Central memory CD8-positive, alpha-beta T cell (primary cell): ENCODE measurements at places on chromosomes 13 and 19.

GRCh38 chr13:75607447-75607846, 28.7 kb upstream of the LMO7 start:
- H3K4me1 ChIP-seq = no peaks in the 10 kb centered on the region
- no peak for DNase-seq
- no peak overlapping the region for H3K4me3 ChIP-seq
- H3K27ac ChIP-seq = no peak overlapping the region

DNA sequence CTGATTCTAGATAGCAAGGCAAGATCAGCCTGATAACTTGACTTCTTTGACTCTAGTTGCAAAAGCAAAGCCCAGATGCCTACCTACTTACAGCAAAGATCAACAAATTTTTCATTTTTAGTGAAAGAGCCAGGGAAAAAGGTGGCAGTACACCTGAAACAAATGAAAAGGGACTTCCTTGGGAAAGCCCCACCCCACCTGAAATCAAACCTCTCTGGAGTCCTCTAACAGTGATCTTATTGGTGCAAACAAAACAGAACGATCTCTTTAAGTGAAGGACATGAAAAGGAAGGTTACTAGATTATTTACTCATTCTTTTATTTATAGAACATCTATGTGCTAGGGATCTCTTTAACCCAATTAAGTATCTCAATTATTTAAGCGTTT, 507 bp upstream of the LCP1 start:
- DNase-seq = no peak
- peaks cover 35% of the 10 kb centered on the region for H3K36me3 ChIP-seq
- peaks cover 66% of the 10 kb centered on the region for H3K4me1 ChIP-seq
- peak overlapping the region; percentile 80 for H3K4me3 ChIP-seq

DNA sequence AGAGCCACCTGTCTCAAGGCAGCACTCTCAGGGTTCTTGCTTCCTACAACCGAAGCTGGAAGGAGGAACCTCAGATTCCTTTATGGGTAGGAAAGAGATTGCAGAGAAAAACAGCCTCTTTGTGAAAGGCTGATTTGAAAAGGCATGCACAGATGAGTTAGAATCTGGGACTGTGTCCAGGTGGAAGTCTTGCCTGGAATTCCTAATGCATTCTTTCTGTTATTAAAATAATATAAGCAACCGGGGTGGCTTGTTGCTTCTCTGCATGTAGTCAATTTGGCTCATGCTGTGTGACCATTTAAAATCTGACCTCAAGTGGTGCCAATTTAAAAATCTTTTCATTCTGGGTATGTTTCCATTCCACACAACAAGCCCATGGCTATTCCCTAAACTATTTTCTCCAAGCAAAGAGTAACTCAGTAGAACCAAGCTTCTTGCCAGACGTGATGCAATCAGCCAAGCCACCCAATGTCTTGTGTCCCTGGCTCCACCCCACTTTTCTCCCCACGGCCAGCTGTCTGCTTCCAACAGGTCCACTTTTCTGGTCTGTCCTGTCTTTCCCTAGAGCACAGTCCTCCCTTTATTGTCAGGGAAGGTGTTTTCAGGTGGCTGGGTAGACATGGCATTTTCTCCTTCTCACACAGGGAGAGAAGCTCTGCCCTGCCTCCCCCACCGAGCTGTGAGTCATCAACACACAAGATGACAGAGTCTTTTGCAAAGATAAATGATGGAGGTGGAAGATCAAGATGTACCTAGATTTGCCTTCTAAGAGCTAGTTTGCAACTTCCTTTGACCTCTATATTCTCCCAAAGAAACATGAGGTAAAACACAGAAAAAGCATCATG, 394.3 kb downstream of the FOXO1 start:
- H3K36me3 ChIP-seq = no peaks in the 10 kb centered on the region
- no peak for DNase-seq
- peaks cover 21% of the 10 kb centered on the region for H3K4me1 ChIP-seq
- no peak overlapping the region for H3K4me3 ChIP-seq
- H3K27ac ChIP-seq = no peak overlapping the region

- peaks cover 57% of the 10 kb centered on the region for H3K36me3 ChIP-seq
- no peak overlapping the region for H3K27ac ChIP-seq
- H3K4me3 ChIP-seq = no peak overlapping the region
- no peaks in the 10 kb centered on the region for H3K27me3 ChIP-seq
- H3K4me1 ChIP-seq = peaks cover 29% of the 10 kb centered on the region
Observed at GRCh38 chr19:4795400-4795799, 3.9 kb downstream of the FEM1A start.

GRCh38 chr13:48749144-48749543, 95.4 kb downstream of the CYSLTR2 start:
- peak overlapping the region; percentile 68 for H3K4me3 ChIP-seq
- no peak for DNase-seq
- peak overlapping the region; percentile 76 for H3K27ac ChIP-seq
- peaks cover 2% of the 10 kb centered on the region for H3K36me3 ChIP-seq

GRCh38 chr13:39419876-39420275, 183.1 kb downstream of the LHFPL6 start:
- no peak overlapping the region for H3K4me3 ChIP-seq
- no peaks in the 10 kb centered on the region for H3K4me1 ChIP-seq
- DNase-seq = no peak
- H3K27me3 ChIP-seq = peaks cover 20% of the 10 kb centered on the region
- no peak overlapping the region for H3K27ac ChIP-seq

DNA sequence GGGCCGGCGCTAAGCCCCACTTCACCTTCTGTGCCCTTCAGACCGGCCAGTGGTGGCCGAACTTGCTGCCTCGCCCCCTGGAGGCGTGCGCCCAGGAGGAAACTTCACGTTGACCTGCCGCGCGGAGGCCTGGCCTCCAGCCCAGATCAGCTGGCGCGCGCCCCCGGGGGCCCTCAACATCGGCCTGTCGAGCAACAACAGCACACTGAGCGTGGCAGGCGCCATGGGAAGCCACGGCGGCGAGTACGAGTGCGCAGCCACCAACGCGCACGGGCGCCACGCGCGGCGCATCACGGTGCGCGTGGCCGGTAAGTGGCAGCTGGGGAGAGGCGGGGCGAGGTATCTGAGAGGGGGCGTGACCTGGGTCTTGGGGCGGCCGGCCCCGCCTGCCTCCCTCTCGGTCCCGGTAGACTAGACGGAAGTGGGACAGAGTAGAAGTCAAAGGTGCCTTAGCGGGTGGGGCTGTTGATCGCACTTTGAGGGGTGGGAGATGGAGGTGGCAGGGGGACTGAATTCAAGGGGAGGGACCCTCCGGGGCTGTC, 5.6 kb downstream of the ICAM5 start:
- H3K4me1 ChIP-seq = peaks cover 36% of the 10 kb centered on the region
- DNase-seq = peak; percentile 63
- peaks cover 12% of the 10 kb centered on the region for H3K36me3 ChIP-seq
- peaks cover 33% of the 10 kb centered on the region for H3K27me3 ChIP-seq
- H3K27ac ChIP-seq = peak overlapping the region; percentile 66
- H3K4me3 ChIP-seq = peak overlapping the region; percentile 80

- H3K4me1 ChIP-seq = no peaks in the 10 kb centered on the region
- peaks cover 2% of the 10 kb centered on the region for H3K36me3 ChIP-seq
- peaks cover 26% of the 10 kb centered on the region for H3K27me3 ChIP-seq
- DNase-seq = peak; percentile 20
- H3K4me3 ChIP-seq = peak within 1 kb of the TSS; percentile 23
- no peak within 1 kb of the TSS for H3K27ac ChIP-seq
Observed at GRCh38 chr19:4534836-4535658, at the start of gene PLIN5. Gene PLIN5 (minus strand): TSS chr19:4535224. CDS start chr19:4534074, 1,150 bp downstream.

GRCh38 chr13:43473437-43473836, 313.3 kb downstream of the ENOX1 start:
- no peak overlapping the region for H3K4me3 ChIP-seq
- H3K36me3 ChIP-seq = no peaks in the 10 kb centered on the region
- no peak overlapping the region for H3K27ac ChIP-seq
- DNase-seq = no peak

DNA sequence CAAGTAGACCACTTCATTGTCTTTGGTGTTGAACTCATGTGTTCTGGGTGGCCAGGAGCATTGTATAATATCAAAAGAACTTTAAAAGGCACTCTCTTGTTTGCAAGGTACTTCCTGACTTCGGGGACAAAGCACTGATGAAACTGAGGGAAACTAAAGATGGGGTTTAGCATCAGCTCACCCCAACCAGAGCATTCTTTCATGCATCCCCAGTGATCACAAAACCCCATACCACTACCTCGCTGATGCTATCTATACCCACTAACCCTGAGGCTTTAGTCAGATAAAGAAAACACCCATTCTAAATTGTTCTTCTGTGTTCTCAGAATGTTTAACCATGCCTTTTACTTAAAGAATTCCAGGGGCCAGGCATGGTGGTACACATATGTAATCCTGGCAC, 94.5 kb upstream of the DOCK9 start:
- H3K27ac ChIP-seq = no peak overlapping the region
- peaks cover 6% of the 10 kb centered on the region for H3K36me3 ChIP-seq
- no peak overlapping the region for H3K4me3 ChIP-seq
- no peaks in the 10 kb centered on the region for H3K27me3 ChIP-seq

- H3K27me3 ChIP-seq = peaks cover 68% of the 10 kb centered on the region
- DNase-seq = no peak
- no peak overlapping the region for H3K4me3 ChIP-seq
- peaks cover 4% of the 10 kb centered on the region for H3K4me1 ChIP-seq
- H3K36me3 ChIP-seq = peaks cover 1% of the 10 kb centered on the region
Observed at GRCh38 chr13:112064222-112064621, 2.7 kb upstream of the SOX1 start.

DNA sequence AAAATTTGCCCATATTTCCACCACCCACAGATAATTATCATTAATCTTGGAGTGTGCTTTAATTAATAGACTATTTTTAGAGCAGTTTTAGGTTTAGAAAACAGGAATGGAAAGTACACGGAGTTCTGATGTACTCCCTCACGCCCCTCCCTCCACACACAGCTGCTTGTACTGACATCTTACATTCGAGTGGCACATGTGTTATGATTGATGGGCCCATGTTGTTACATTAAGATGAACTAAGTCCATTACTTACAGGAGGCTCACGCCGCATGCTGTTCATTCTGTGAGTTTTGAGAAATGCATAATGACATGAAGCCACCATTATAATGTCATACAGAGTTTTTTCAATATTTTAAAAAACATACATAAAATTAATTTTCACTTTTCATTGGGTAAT, 1.2 kb upstream of the SPATA13 start:
- no peaks in the 10 kb centered on the region for H3K27me3 ChIP-seq
- H3K4me1 ChIP-seq = peaks cover 17% of the 10 kb centered on the region
- no peak overlapping the region for H3K4me3 ChIP-seq

GRCh38 chr19:16829010-16829821, at the start of gene SIN3B:
Gene SIN3B (plus strand): TSS chr19:16829398. CDS start chr19:16829421, 23 bp downstream.
- H3K4me1 ChIP-seq = peaks cover 23% of the 10 kb centered on the region
- H3K27ac ChIP-seq = peak within 1 kb of the TSS; percentile 65
- H3K27me3 ChIP-seq = peaks cover 35% of the 10 kb centered on the region
- DNase-seq = peak; percentile 86

DNA sequence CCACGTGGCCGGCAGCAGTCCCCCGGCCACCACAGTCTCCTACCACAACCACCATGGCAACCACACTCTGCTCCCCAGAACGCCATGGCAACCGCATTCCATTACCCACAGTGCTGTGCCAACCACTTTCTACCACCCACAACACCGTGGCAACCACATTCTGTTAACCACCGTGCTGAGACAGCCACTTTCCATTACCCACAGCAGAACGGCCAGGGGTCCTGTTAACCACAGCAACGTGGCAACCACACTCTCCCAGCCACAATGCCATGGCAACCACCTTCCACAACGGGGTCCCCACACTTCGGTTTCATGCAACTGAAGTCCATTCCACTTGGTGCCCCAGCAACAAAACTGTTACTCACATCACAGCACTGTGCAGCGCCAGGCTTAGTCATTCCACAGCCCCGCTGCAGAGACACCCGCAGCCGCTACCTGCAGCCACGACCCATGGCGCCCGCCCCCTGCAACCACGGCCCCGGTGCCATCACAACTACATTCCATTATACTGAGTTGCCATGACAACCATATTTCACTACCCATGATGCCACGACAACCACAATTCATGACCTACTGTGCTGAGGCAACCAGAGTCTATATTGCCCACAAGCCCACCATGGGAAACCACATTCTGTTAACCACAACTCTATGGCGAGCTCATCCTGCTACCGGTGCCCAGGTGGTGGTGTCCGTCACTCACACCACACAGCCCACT, 10.0 kb downstream of the DPF1 start:
- peak overlapping the region; percentile 96 for H3K27ac ChIP-seq
- H3K4me1 ChIP-seq = peaks cover 29% of the 10 kb centered on the region
- peaks cover 55% of the 10 kb centered on the region for H3K27me3 ChIP-seq
- peak overlapping the region; percentile 74 for H3K4me3 ChIP-seq

- no peak overlapping the region for H3K4me3 ChIP-seq
- peaks cover 47% of the 10 kb centered on the region for H3K27me3 ChIP-seq
- H3K27ac ChIP-seq = no peak overlapping the region
- H3K4me1 ChIP-seq = peaks cover 5% of the 10 kb centered on the region
Observed at GRCh38 chr13:24995225-24995804, 100.6 kb upstream of the PABPC3 start.

DNA sequence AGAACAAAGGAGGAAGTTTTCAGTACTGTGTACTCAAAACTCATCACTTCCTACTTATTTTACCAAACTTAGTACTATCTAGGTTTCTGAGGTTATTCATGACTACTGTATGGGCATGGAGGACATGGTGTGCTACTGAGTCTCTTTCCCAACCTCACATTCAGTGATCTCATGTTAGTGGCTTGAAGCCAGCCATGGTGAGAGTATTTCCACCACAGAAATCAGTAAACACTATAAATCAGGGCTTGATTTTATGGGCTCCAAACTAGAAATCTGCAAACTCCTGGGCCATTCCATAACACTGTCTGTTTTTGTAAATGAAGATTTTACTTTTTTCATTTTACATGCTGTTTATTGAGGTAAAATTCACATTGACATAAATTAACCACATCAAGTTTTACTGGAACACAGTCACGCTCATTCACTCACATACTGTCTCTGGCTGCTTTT, 19.7 kb downstream of the MED26 start:
- H3K36me3 ChIP-seq = peaks cover 10% of the 10 kb centered on the region
- H3K4me1 ChIP-seq = peaks cover 59% of the 10 kb centered on the region
- no peak overlapping the region for H3K27ac ChIP-seq
- no peak for DNase-seq
- H3K4me3 ChIP-seq = no peak overlapping the region

- no peak overlapping the region for H3K4me3 ChIP-seq
- H3K27ac ChIP-seq = no peak overlapping the region
- no peaks in the 10 kb centered on the region for H3K4me1 ChIP-seq
- peaks cover 19% of the 10 kb centered on the region for H3K36me3 ChIP-seq
Observed at GRCh38 chr13:98823442-98823841, 71.0 kb upstream of the SLC15A1 start.

- H3K27me3 ChIP-seq = peaks cover 67% of the 10 kb centered on the region
- DNase-seq = no peak
- peaks cover 24% of the 10 kb centered on the region for H3K4me1 ChIP-seq
Observed at GRCh38 chr19:7676376-7676775, 514 bp upstream of the MCEMP1 start.

DNA sequence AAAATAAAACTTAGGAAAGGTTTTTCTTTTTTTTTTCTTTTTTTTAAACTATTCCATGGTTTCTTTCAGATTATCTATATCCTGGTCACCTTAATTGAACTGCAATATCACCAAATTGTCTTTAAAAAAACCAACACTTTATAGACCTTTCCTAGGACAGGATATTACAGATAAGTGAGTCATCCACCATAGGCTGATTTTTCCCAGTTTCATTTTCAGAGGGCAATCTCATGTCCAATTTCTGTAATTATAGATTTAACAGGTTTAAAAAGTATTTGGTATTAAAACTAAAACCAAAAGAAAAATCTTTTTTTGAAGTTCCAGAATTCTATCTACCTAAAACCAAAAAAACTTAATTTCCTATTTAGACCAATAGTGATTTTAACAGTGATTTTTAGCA, 13.2 kb downstream of the SPART start:
- no peak for DNase-seq
- H3K27ac ChIP-seq = no peak overlapping the region
- H3K4me3 ChIP-seq = no peak overlapping the region
